Spleen (tissue), 13 donors: ENCODE measurements at places on chromosomes 13 and 19. TPM values are rescaled to one million over a fixed set of nuclear protein-coding genes. Genes with fewer than 3 reads are reported as not detected.

- H3K27ac ChIP-seq: no peak overlapping the region
- no peaks in the 10 kb centered on the region for H3K36me3 ChIP-seq
- no peak overlapping the region for H3K4me3 ChIP-seq
- DNase-seq: no peak
- no peaks in the 10 kb centered on the region for H3K4me1 ChIP-seq
Measured at GRCh38 chr19:46202426-46202825, 27.1 kb upstream of the IGFL1 start.

The FAM124A gene
- total RNA-seq: 35.1 TPM

- no peaks in the 10 kb centered on the region for H3K36me3 ChIP-seq
- no peaks in the 10 kb centered on the region for H3K27me3 ChIP-seq
- no peak overlapping the region for H3K27ac ChIP-seq
- no peak overlapping the region for H3K4me3 ChIP-seq
Measured at GRCh38 chr13:43881580-43881979, 1.9 kb downstream of the LACC1 start.

DNA sequence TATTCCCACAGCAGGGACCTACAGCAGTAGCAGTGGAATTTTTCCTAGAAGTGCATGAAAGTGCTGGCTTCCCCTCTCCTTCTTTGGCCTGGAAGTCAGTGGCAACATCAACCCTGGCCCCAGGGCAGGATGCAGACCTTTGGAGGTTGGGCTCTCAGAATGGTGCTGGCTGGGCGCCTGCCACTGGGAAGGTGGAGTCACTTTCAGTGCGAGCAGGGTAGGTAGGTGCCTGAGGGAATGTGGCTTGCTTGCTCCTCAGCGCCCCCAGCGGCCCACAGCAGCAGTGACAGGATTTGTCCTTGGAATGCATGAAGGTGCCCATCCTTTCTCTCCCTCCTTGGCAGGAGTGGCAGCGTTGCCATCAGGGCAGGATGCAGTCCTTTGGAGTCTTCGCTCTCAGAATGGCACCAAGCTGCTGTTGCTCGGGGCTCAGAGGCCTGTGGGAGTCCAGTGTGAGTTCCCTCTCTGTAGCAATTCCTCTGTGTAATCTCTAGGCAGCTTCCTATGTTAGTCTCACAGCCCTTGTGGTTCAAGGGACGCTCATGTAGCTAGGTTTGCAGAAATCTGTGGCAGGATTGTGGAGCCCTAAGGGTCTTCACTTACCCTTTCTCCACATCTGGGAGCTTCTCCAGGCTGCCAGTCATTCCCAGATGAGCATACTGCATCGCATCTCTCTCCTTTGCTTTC lies 354.4 kb upstream of the DACH1 start:
- H3K4me3 ChIP-seq: no peak overlapping the region
- peak; percentile 77 for DNase-seq
- no peaks in the 10 kb centered on the region for H3K36me3 ChIP-seq
- no peak overlapping the region for H3K27ac ChIP-seq

DNA sequence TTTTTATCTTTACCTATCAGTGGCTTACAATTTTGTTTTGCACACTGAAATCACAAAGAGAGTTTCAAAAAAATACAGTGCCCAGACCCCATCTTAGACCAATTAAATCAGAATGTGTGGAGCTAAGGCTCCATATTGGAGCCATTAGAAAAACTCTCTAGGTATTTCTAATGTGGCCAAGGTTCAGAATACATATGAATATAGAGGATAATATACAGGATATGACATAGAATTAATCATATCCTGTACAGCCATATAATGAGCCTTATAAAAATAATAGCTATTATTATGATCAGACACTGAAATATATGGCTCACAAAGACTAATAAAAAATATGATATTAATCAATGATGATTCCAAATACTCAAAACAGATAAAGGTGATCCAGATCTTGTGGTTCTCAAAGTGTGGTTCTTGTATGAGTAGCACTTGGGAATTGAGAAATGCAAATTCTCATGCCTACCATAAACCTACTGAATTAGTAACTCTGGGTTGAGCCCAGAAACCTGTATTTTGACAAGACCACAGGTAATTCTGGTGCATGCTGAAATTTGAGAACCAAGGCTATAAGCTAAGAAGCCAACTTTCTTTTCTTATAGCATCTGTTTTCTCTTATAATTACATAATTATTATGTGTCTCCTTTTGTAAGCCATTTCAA lies 408.0 kb downstream of the DIAPH3 start:
- no peak overlapping the region for H3K4me3 ChIP-seq
- H3K36me3 ChIP-seq: no peaks in the 10 kb centered on the region
- H3K27me3 ChIP-seq: no peaks in the 10 kb centered on the region

DNA sequence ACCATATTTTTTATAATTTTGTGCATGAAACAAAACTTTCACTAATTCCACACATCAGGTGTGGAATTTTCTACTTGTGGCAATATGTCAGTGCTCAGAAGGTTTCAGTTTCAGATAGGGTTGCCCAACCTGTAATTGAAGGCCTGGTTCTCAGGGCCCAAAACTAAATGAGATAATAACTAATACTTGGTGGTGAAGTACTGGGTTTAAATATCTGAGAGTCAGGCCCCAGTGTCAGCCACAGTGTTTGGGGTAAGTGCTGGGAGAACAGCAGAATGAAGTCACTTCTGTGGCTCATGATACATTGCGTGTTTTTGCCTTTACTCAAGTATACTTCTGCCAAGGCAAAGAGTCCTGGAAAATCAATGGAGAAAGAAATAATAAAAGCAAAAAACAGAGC lies 5.6 kb downstream of the SAFB start:
- no peak for DNase-seq
- peaks cover 97% of the 10 kb centered on the region for H3K4me1 ChIP-seq
- no peak overlapping the region for H3K4me3 ChIP-seq
- peak overlapping the region; percentile 4 for H3K27ac ChIP-seq
- no peaks in the 10 kb centered on the region for H3K27me3 ChIP-seq

The SMIM17 gene
- total RNA-seq: 0.67 TPM

GRCh38 chr13:50420718-50421472 lies 405.7 kb downstream of the KCNRG start:
- no peak overlapping the region for H3K27ac ChIP-seq
- no peak for DNase-seq

GRCh38 chr13:40016953-40017660 lies 361.6 kb downstream of the COG6 start:
- H3K27ac ChIP-seq: no peak overlapping the region
- H3K4me3 ChIP-seq: no peak overlapping the region
- H3K4me1 ChIP-seq: no peaks in the 10 kb centered on the region
- H3K27me3 ChIP-seq: no peaks in the 10 kb centered on the region
- DNase-seq: no peak
